ENCODE measurements at places on chromosomes 1 and 21.

GRCh38 chr1:53069663-53070327, 7.8 kb downstream of the PODN start:
- DNase-seq, result no peak

DNA sequence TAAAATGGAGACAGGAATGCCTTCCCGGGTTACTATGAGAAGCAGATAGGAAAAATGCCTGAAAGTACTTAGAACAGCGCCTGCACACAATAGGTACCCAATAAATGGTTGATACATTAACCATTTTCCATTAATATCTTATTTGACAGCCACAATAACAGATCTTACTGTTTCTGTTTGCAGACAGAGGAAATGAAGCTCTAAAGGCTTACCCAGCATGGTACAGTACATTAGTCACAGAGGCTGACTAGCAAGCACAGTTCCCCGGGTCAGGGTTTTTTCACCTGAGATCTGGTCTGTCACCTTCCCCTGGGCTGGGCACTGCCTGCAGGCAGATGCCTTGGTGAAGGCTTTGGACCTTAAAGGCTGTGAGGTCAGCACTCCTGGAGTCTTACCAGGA, 2.9 kb downstream of the TRIM63 start:
- no peak for DNase-seq

GRCh38 chr1:236489710-236490377, 33.9 kb upstream of the LGALS8 start:
- no peak for DNase-seq

- DNase-seq, result no peak
Observed at GRCh38 chr1:116185161-116185701, 74.0 kb downstream of the MAB21L3 start.

DNA sequence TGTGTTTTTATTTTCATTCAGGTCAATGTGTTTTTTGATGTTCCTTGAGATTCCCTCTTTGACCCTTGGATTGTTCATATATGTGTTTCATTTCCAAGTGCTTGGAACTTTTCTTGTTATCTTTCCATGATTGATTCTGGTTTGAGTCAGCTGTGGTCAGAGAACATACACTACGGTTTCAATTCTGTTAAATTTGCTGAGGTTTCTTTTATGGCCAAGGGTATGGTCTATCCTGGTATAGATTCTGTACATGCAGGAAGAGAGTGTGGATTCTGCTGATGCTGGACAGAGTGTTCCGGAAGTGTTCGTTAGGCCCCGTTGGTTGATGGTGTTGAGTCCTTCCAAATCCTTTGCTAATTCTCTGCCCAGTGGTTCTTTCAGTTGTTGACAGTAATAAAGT, 98.5 kb upstream of the COL6A1 start:
- DNase-seq, result no peak

DNA sequence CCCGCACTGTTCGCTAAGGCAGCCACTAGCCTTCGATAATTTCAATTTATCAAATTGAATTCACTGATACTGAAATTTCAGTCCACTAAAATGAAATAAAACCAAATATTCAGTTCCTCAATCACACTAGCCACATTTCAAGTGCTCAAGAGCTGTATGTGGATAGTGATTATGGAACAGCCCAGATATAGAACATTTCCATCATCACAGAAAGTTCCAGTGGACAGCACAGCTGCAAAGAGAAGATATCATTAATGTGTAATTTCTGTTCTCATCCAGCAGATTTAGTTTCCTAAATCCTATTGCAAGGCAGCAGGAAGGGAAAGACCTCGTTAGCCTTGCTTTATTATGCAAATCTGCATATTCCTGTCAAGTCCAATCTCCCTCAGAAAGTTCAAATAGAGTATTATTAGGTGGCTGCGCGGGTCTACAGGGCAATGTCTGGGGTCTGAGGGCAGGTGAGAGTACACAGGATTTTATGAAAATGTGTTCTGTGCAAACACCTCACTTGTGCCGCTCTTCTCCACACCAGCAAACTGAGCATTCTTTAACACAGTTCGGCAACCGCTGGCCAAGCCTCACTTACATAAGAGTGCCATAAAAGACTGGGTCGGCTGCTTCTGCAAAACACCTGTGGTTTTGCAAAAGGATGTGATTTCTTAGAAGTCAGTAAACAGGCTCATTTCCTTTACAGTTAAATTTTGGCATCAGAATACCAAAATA, 22.4 kb downstream of the CAPZB start:
- peak; percentile 63 for DNase-seq

DNA sequence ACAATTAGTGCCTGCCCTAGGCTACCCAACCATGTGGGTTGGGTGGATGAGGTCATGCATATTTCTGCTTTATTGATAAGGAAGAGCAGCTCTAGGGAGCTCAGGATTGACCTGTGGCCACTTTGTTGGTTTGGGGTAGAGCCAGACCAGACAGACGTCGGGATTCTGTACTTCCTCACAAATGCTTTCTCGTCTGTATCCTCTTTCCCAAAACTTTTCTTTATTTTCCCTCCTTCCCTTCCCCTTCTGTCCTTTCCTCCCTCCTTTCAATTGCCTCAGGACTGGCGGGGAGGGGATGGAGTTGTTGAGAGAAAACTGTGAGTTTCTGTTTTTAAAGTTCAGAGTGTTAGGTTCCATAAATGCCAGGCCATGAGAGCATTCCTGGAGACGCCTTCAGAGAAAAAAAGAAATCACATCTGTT, 68.0 kb downstream of the UCK2 start:
- DNase-seq, result no peak

DNA sequence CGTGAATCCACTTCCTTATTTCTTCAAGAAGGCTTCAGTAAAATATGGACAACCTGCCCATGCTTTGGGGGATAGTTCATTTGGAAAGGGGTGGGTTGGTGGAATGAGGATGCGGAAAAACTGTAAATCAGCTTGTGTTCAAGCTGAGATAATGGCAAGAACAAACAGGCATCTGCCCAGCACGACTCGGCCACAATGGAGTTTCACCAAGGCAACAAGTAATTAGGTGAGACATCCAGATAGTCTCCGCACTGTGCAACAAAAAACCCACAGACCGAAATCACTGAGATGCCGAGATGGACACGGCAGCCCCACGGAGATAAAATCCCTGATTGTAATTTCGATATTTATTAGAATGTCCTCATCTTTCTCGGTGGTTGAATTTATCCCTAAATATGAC, 455.2 kb downstream of the AJAP1 start:
- DNase-seq, result no peak

DNA sequence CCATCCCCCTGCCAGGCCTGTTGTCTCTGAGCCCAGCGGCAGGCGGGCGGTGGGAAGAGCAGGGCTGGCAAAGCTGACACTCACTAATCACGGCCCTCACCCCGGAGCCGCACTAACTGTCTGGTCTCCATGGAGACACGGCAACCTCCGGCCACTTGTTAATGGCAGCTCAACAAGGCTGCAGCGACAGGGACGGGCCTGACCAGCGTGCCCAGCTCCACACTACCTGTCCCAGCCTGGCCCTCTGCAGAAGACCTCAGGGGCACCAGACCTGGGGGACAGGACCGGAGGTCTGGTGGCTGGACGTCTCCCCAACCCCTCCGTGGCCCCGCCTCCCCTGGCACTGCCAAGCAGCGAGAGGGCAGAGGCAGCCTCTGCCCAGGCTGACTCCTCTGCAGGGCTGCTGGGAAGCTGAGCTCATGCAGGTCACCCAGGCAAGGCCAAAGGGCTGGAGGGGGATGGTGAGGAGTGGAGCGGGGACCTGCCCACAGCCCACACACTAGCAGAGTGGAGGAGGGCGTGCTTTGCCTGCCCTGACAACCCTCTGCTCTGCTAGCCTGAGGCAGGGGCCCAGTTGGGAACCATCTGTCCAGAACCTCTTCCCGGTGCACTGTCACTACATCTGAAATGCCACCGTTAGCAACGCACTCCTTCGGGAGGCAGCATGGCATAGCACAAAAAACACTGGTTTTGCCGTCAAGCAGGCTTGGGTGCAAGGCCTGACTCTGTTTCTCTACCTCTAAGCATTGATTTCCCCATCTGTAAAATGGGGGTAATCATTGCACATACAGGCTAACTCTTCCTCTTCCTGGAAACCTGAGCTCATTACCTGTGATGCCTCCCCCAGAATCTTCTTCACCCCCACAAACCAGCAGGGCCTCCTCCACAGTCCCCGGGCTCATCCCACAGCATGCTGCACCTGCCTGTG, 29.6 kb upstream of the WASF2 start:
- no peak for DNase-seq

DNA sequence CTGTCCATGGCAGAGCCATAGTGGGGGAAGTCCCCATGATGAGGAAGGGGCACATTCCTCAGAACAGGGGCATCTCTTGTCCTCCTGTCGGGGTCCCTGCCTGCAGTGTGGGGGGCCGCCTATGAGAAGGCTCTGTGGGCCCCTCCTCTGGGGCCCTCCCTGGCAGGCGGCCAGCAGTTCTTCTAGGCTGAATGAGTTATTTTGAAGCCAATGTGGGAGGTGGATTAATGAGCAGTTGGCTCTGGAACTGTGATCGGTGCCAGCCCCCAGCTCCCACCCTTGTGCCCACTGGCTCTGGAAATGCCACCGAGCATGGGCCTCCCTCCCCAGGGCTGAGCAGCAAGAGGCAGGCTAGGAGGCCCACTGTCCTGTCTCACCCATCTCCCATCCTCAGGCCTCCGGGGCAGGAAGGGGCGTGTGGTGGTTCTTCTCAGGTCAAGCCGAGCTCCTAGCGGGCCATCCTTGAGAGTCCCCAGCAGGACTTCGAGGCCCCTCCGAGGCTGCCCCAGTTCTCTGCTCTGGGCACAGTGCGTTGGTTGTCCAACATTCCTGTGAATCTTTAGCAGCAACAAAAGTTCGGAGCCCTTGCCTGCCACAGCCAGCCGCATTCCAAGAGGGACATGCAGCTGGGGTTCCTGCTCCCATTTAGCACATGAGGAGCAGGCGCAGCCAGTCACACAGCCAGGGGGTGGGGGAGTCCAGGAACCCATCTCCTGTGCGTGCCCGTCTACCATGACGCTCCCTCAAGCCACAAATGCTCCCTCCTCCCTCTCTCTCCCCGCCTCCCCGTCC, 57.2 kb downstream of the EDN2 start:
- DNase-seq, result no peak

- DNase-seq, result no peak
Observed at GRCh38 chr1:32962248-32962896, 2.2 kb downstream of the RNF19B start.

GRCh38 chr1:2941040-2941439, 80.2 kb upstream of the ACTRT2 start:
- DNase-seq, result no peak

- no peak for DNase-seq
Observed at GRCh38 chr1:210587566-210587965, 258.9 kb downstream of the HHAT start.

DNA sequence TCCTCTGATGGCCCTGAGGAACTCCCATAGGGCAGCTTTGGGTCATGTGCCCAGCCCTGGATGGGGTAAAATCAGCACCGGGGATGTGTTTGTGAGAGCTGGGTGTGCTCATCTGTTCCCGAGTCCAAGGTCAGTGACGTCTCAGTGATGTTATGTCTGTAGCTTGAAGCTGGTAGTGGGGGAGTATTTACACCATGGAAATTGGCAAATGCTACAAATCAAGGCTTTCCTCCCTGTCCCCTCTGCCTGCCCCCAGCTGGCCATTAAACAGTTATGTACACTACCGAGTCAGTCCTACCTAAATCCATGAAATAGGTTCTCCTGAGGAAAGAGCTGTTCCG, 117.8 kb upstream of the SLC25A33 start:
- no peak for DNase-seq

DNA sequence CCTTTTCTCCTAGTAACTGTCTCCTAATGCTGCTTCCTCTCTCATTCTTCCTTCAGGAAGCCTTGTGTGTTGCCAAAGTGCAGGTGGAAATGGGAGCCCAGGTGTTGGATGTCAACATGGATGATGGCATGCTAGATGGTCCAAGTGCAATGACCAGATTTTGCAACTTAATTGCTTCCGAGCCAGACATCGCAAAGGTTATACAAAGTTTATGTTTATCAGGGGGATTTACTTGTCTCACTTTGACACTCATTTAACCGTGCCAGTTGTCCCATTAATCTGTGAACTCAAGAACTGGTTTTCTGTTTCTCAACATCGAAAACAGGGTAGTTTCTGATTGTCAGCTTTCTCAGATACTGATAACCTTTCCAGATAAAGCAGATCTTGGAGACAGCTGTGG, 40.4 kb downstream of the MTR start:
- no peak for DNase-seq

DNA sequence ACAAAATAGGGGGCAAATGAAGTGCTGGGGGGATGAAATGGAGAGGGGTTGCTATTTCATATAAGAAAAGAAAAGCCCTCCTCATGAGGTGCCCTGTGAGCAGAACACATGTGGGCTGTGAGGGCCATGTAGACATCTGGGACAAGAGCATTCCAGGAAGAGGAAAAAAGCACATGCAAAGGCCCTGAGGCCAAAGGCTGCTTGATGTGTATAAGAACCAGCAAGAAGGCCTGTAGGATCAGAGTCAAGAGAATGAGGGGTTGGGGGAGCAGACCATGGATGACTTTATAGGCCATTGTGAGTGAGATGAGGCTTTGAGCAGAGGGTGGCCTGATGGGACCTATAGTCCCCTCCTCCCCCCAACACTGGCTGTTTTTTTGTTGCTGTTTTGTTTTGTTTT, 7.7 kb upstream of the RAB4A start:
- DNase-seq, result no peak

- no peak for DNase-seq
Observed at GRCh38 chr1:119593805-119594204, 54.3 kb downstream of the ZNF697 start.

DNA sequence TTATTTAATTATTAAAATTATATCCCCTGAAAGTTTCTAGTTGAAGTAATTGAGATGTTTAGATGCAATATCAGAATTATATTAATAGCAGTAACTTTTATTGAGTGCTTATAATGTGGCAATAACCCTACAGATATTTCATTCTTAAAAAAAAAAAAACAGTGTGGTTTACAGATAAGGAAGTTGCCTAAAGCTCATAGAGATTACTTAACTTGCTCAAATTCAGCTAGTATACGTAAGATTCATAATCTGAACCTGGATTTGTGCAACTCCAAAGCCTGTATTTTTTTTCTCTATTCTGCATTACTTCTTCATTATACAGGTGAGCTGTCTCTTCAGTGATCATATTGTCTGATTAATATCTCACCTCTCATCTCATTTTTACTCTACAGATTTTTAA, 156.0 kb upstream of the PTBP2 start:
- DNase-seq, result no peak

GRCh38 chr1:243396876-243397275, 141.0 kb downstream of the SDCCAG8 start:
- DNase-seq, result no peak

DNA sequence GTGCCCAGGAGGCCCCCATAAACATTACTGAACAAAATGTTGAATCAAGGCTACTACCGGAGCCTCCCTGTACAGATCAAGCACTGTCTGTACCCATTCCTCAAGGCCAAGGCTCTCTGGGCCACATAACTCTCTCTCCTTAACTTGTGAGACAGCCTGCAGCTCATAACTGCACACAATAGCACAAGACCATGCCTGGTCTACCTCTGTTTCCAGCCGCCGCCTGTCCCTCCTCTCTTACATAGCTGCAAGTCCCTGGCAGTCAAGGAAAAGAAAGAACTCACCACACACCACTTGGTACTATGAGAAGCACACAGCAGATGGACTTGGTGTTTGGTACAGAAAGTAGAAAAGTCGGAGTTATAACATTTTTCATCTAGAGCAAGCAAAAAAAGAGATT, 91.1 kb downstream of the SSBP3 start:
- DNase-seq, result no peak

Data from T follicular helper cell (primary cell).